ENCODE measurements at places on chromosomes 3 and 15. TPM values are rescaled to one million over a fixed set of nuclear protein-coding genes. Genes with fewer than 3 reads are reported as not detected.

GRCh38 chr3:53940623-53941022 is 49.0 kb upstream of the SELENOK start:
- DNase-seq, result no peak

- DNase-seq, result no peak
Measured at GRCh38 chr15:25714538-25714840, 148.6 kb downstream of the ATP10A start.

- DNase-seq, result peak; percentile 77
Measured at GRCh38 chr3:130968221-130968620, 58.4 kb downstream of the ASTE1 start.

DNA sequence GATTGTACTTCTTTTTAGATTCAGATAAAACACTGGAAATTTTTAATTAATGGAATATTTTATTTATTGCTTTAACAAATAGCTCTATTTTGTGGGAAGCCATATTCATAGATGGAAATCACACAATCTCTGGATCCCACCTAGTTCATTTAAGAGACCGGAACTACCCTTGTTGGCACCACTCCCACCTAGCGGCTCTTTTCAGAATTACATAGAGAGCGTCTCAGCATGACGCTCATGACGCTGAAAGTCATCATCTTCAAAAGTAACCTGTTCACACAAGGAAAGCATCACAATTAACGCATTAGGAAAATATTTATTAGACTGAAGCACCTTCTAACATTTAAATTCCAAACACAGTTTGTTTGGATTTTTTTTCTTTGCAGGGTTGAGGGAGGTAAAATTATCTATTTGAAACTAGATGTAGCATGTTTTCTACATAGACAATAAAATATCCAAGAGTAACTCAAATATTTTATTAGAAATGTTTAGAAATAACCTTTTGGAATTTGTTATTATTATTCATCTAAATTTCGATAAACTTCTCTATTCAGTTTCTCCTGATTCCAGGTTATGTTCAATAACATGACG is 214.9 kb upstream of the ARRDC4 start:
- DNase-seq, result no peak

- DNase-seq, result peak; percentile 25
Measured at GRCh38 chr15:47820057-47820746, 102.9 kb downstream of the SEMA6D start.

GRCh38 chr3:129197321-129197720 is 13.6 kb upstream of the CNBP start:
- no peak for DNase-seq

DNA sequence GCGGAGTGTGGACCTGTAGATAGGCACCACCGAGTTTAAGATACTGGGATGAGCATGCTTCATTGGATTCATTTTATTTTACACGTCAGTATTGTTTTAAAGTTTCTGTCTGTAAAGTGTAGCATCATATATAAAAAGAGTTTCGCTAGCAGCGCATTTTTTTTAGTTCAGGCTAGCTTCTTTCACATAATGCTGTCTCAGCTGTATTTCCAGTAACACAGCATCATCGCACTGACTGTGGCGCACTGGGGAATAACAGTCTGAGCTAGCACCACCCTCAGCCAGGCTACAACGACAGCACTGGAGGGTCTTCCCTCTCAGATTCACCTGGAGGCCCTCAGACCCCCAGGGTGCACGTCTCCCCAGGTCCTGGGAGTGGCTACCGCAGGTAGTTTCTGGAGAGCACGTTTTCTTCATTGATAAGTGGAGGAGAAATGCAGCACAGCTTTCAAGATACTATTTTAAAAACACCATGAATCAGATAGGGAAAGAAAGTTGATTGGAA is 29.5 kb downstream of the SYNM start:
- no peak for DNase-seq

DNA sequence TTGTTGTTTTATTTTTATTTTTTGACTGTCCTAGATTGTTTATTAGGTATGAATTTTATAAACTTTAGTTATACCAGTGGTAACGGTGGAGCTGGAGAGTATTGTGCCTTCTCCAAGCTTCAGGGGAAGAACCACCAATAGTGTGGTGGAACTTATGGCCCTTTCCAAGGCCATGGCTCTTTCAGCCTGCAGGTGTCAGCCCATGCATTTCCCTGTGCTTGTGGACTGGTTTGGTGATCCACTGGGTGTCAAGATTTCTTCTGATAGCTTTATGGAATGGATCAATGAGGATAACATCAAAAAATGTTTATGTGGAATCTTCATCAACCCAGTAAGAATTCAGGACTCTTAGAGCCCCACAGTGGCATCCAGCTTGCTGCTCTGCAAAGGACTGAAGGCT is 19.2 kb upstream of the SCAMP5 start:
- DNase-seq, result no peak

GRCh38 chr15:46461416-46461815 is 826.6 kb downstream of the SQOR start:
- no peak for DNase-seq

- DNase-seq, result peak; percentile 36
Measured at GRCh38 chr3:128188956-128189355, 35.7 kb downstream of the EEFSEC start.

BAHD1 gene
- 3.6 TPM for total RNA-seq

KNG1 gene
- not detected for total RNA-seq

ILDR1 gene
- total RNA-seq, result not detected

PLA2G4E gene
- total RNA-seq, result not detected

HYAL3 gene
- total RNA-seq, result 2.2 TPM

CPN2 gene
- total RNA-seq, result not detected

SEMA5B gene
- total RNA-seq, result not detected

RABL3 gene
- total RNA-seq, result 17.0 TPM

Measured in IMR-90 (cell line).